ENCODE measurements at places on chromosomes 12 and 14. TPM values are rescaled to one million over a fixed set of nuclear protein-coding genes. Genes with fewer than 3 reads are reported as not detected.

GRCh38 chr12:66829660-66830325 is 150.9 kb upstream of the GRIP1 start:
- no peak for DNase-seq

DNA sequence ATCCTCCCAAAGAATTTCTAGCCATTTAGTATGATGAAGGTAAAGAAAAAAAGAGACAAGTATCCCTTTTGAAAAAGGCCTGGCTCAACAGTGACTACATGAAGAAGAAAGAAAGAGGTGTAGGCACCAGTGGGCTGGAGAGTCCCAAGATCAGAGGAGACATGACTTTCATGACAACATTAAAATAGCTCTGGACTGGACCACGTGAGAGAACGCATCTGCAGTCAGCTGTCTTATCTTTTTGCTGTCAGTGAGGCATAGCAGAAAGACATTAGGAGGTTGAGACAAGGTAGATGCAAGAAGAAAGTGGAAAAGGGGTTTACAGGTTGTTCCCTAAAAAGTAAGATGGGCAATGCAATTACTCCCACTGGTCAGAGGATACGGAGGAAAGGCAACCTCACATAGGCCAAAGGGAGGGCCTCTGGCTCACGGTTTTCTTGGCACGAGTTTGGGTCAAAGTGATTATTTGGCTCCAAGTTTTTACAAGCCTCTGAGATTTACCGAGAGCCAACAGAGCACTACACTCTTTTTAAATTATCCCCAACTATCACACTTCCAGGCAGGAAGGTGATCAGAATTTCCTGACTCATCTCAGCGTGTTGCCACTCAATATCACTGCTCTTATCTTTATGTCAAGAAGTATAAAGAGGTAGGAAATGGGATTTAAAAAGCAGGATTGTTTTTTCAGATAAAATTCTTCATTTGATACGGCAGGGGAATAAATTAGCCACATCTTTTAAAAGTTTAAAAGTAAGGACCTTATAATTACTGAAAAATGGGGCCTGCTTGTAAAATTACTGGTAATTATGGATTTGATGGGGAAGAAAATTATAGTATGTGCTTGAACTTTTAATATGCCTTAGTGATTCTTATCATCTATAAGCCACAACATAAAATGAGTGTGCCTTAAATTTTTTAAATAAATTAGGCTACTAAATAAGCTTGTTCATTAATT is 29.2 kb downstream of the TMTC1 start:
- DNase-seq: no peak

GRCh38 chr12:50056639-50056976 is 788 bp upstream of the ASIC1 start:
- no peak for DNase-seq

- DNase-seq: no peak
Observed at GRCh38 chr12:104673696-104674482, 217.1 kb downstream of the CHST11 start.

GRCh38 chr12:104427547-104427938 is 29.2 kb upstream of the CHST11 start:
- DNase-seq: no peak

- no peak for DNase-seq
Observed at GRCh38 chr12:15527201-15528080, 205.1 kb downstream of the PTPRO start.

DNA sequence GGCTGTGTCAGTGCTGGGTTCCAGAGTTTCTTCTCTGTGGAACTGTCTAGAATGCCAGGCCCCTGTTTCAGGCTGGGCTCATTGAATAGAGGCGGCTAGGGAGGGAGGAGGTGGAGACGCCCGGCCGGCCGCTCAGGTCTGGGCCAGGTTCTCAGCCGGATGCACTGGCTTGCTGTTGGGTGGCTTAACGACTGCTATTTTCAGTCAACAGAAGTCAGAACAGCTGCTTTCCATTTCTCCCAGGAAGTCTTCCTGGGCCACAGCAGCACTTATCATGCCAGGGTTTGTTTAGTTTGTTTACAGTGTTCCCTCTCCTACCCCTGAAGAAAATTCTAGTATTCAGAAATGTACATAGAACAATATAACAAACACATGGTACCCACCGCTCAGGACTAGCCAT is 26.0 kb upstream of the VPS37B start:
- no peak for DNase-seq

DNA sequence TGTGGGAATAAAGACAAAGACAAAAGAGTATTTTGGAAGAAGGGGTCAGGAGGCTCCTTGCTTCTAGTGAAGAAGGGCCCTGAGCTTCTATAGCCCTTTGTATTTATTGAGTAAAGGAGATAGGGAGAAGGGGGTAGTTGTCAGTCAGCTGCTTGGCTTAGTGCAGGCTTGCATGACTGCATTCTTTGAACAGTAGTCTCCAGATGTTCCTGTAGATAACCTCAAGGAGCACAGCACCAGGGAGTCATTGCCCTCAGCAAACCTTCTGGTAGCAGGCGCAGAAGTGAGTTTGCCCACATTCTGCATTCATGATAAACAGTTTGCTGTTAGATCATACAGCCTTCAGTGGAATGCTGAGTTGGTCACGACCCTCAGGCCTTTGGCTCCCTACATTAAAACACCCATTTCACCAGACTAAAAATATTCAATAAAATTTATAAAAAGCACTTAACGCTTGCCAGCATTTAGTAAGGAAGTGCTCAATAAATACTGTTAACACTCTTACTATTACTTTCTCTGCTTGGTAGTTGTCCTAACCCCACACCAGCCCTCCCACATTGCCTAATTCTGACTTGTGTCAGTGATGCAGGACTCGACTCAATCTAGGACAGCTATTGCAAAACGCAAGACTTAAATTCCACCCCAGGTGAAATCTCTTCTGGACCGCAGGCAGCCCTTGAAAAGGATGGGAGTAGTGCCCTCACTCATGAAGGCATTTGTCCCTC is 3.0 kb upstream of the DHRS4 start:
- no peak for DNase-seq

GRCh38 chr12:16670456-16671050 is 64.6 kb upstream of the LMO3 start:
- no peak for DNase-seq

DNA sequence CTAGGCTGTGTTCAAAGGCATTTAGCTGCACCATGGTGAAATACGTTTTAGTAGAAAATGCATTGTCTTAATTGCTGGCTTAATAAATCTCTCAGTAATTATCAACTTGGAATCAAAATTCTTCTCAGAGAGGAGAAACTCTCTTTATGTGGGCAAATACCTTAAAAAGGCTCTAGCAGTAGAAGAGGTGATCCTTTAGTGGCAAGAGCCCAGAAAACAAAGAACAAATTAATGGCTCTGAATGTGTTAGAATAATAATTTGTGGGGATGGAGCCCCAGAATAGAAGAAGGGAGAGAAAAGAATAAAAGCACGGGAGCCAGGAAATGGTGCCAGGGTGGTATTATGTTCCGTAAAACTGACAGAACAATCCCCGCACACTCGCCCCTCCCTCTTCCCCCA is 14.8 kb downstream of the TSPAN8 start:
- no peak for DNase-seq

DNA sequence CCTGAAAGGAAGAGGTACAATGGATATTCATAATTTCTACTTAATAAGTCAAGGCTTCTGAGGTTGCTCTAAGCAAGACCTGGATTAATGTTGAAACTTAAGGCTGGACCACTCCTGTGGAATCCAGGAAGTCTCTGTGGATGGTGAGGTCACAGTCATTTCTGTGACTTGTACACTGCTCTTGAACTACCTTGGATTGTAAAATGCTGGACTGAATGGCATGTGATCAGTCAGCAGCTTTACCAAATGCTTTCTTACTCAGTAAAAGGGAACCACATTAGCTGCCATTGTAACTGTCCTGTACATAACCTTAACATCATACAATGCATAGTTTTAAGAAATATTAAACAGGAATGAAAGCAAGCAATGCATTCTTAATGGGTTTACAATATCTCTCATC is 182.9 kb downstream of the NOVA1 start:
- DNase-seq: no peak

DNA sequence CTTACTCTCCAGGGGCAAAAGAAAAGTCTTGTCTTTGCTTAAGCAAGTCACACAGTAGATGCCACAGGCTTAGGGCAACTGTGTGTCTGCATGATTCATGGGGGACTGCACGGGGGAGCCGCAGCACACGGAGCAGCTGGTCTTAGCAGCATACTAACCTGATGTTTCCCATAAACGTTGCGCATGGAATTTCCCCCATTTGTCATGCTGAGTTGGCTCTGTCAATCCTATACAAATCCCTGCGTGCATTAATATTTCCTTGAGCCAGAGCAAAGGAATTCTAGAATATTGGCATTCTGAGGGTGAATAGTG is 71.2 kb downstream of the SAMD4A start:
- no peak for DNase-seq

DNA sequence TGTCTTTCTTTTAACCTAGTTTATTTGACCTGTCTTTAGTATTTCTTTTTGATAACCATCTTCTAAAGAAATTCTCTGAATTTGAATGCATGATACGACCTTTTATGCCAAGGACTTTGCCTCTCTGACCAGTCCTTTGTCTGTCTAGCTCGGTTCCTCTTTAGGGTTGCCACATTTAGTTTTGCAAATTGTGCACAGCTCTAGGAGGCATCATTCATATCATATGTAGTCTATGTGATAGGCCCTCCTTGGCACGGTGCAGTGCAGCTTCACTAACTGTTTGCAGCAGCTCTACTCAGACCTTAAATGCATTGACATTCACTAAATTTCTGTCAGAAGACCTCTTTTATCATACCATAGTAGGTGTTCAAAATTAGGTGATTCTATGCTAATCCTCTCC is 75.6 kb downstream of the USP15 start:
- DNase-seq: no peak

DNA sequence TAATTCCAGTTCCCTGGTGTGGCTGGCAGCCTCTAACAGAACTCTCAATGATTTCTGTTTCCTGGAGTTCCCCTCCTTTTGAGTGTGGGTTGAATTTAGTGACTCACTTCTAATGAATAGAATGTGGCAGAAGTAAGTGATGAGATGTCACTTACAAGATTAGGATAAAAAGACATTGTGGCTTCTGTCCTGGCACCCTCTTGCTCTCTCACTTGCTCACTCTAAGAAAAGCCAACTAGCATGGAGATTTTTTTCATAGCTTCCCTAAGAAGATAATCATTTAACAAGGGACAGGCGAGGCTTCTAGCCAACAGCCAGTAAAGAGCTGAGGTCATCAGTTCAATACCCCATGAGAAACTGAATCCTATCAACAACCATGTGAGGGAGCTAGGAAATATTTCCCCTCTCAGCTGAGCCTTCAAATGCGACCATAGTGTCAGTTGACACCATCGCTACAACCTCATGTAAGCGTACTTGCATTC is 156.7 kb downstream of the TMTC3 start:
- no peak for DNase-seq

DNA sequence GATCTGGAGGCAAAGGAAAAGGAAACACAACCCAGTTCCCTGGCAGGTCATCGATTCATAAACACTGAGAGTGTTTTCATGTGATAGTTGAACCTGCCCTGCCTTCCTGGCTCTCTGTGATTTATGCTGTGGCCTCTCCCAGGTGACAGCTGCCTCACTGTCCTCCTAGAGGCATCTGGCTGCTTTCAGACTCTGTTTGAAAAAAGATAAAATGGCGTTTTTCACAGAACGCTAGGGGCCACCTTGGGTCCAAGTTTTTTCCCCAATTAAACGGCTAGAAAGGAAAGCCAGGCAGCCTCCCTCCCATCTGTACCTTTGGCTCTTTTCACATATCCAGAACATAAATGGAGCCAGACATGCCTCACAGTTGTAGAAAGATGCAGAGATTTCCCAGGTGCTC is 252.6 kb upstream of the CCDC196 start:
- DNase-seq: no peak

GRCh38 chr12:47236109-47236714 is 156.5 kb upstream of the AMIGO2 start:
- no peak for DNase-seq

- no peak for DNase-seq
Observed at GRCh38 chr12:34021071-34021470, 1.2 kb upstream of the ALG10 start.

GRCh38 chr14:73277376-73277775 is 40.1 kb downstream of the PAPLN start:
- no peak for DNase-seq

RTL1 gene
- not detected for total RNA-seq

HCAR1 gene
- total RNA-seq: not detected

SERPINA5 gene
- total RNA-seq: not detected

RFLNA gene
- not detected for total RNA-seq

ADGRD1 gene
- total RNA-seq: 0.67 TPM

RNU4-1 gene
- total RNA-seq: 2,286 TPM

ADAM21 gene
- total RNA-seq: not detected

GAS2L3 gene
- total RNA-seq: 0.44 TPM

PSMA3 gene
- total RNA-seq: 101 TPM

RBMS2 gene
- total RNA-seq: 2.1 TPM

NOS1 gene
- not detected for total RNA-seq

KRT8 gene
- total RNA-seq: 3.2 TPM

KRT74 gene
- total RNA-seq: not detected

PTGDR gene
- total RNA-seq: 3.7 TPM

LRP1 gene
- total RNA-seq: 11.6 TPM

ASIC1 gene
- 1.1 TPM for total RNA-seq

Measured in T-helper 17 cell (primary cell).